ENCODE measurements at places on chromosomes 2 and 18.

DNA sequence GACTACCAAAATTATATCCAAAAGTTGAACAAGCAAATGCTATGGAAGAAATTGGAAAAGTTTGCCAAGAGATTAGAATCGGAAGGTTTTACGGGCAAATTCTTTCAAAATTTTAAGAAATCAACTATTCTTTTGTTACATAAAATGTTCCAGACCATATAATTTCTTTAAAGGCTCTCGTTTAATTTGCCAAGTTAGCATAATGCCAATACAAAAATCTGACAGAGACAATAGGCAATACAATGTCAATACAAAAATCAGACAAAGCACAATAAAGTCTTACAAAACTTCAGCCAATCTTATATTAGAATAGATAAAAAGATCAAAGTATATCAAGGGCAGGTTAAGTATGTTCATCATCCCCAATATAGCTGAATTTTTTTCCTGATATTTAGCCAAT lies 224.2 kb downstream of the BCL11A start:
- no peak for DNase-seq

DNA sequence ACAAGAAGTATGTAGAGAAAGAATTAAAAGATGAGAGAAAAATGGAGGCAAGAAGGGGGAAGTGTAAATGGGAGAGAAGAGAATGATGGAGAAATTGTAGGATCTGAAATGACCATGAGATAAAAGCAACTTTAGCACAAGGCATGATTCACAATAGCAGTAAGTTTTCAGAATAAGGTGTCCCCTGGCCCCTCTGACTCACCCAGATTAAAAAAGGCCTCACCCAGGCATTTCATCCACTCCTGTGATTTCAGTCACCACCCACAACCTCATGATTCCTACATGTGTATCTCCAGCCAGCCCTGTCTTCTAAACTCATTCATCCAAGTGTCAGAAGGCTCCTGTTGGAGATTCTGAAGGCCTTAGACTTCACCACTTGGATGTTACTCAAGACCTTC lies 56.6 kb downstream of the SP100 start:
- DNase-seq: no peak

DNA sequence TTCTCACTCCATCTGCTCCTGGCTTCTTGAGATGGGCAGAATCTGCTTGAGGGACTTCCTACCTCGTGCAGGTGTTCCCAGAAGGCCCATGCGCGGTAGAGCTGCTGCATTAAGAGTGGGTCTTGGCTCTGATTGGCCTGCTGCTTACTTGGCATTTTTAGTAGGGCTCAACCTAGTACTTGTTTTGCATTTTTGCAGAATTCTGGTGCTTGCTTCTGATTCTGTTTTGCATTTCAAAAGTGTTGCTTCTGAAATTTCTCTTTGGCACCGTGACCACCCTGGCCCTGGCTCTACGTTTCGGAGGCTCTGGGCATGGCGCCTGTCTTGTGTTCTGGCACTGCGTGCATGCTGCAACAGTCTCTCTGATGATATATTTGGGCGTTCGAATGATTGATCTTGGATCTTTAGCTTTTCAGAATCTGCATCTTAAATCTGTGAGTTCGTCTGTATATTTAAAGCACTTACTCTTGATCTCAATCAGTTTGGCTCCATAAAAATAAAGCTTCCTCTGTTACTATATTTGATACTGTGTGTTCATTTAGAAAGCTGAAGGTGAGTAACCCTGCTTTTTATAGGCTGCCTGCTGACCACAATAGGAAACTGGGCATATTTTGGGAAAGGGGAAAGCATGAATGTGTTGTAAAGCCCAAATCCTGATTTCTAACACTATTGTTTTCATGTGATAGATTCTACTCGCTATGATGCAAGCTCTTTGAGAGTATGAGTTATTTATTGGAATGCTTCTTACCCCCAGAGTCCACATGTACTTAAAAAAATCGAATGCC lies 22.2 kb downstream of the EFR3B start:
- DNase-seq: no peak

DNA sequence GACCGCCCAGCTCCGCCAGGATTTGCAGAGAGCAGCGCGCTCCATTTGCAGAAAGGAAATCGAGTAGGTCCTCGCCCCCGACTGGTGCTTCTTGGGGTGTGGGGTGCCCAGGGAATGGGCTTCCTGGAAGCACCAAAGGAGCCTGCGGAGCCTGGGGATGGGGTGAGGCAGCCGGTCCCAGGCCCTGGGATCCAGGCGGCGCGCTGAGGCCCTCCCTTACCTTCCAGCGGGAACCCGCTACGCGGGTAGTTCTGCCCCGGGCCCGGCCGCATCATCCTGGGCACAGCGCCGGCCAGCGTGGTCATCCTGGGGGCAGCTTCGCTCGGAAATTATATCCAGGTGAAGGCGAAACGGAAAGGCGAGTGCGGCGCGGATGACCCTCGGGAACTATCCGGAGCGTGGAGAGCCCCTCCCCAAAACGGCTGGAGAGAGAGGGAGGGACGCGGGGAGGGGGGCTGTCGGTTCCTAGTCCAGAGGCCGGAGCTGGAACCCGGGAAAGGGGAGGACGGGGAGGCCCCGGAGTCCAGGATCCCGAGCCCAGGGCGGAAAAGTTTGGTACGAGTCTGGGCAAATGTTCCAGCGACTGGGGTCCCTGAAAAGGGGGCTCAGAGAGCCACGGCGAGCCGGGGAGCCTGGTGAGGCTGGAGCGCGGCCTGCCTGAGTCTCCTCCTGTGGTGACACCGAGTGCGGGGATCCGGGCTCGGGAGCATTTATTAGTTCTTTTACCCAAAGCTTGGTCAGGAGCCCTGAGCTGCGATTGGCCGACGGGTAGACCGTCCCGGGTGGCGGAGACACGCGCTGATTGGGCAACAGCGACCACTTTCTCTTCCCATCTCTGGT lies at the start of gene PAX3:
Gene PAX3, minus strand, starts transcription at position 688 of the 840 bp plus-strand sequence. Its CDS starts 383 bp downstream, at position 305.
- DNase-seq: no peak

GRCh38 chr2:68431316-68431972 lies 35.6 kb downstream of the FBXO48 start:
- DNase-seq: no peak

Data from Right ventricle myocardium inferior (tissue), 1 donor.